ENCODE measurements at places on chromosomes 11 and 22. TPM values are rescaled to one million over a fixed set of nuclear protein-coding genes. Genes with fewer than 3 reads are reported as not detected.

Gene APOL5
- 0.09 TPM for polyA plus RNA-seq

Gene OLFML1
- polyA plus RNA-seq: 30.7 TPM

Gene MYO18B
- 0.16 TPM for polyA plus RNA-seq

Gene WT1
- polyA plus RNA-seq: 236 TPM

Gene ALDH3B2
- polyA plus RNA-seq: 1.6 TPM

Gene JAML
- polyA plus RNA-seq: 2.9 TPM

Gene ESAM
- polyA plus RNA-seq: 56.1 TPM

DNA sequence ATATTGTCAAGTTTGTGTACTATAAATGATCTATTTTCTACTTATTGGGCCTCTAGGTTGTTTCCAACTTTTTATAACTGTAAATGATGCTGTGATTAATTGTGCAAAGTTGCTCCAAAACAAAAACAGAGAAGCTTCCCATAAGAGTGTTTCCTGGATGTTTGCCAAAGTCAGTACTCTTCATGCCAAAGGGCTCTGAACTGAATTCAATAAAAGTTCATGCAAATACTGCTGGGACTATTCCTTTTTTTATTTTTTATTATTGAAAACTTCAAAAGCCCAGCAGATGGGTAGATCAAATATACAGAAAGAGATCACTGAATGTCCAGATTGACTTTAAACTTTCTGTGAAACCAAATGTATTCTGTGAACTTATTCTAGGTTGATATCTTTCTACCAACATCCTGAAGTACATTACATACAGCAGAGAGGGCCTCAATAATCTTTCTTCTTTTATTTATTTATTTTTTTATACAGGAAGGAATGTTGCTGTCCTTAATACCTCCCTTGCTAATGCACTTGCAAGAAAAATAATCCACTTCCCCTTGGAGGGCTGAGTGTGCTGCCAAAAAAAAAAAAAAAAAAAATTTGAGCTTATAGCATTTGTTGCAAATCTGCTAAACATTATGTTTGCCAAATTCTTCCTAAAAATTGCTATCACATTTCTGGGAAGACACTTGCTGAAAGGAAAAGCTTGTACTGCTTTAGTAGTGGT is 53.0 kb downstream of the CTSC start:
- DNase-seq: peak; percentile 62

- DNase-seq: no peak
Observed at GRCh38 chr22:25488244-25489020, 76.0 kb upstream of the GRK3 start.

DNA sequence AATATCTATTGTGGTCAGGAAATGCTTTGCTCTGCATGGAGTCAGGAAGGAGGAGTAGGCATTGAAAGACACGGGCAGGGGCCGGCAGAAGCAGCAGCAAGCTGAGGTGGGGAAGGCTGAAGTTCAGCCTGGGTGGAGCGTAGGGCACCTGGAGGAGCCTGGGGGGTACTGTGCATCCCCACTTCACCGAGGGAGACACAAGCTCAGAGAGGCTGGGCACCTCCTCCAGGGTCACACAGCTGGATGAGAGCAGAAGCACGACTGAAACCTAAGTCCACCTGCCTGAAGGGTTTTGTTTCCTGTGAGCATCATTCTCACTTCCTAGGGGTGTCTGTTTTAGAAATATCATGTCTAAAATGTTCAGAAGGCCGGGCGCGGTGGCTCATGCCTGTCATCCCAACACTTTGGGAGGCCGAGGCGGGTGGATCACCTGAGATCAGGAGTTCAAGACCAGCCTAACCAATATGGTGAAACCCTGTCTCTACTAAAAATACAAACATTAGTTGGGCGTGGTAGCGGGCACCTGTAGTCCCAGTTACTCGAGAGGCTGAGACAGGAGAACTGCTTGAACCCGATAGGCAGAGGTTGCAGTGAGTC is 138.3 kb downstream of the MPPED1 start:
- no peak for DNase-seq

DNA sequence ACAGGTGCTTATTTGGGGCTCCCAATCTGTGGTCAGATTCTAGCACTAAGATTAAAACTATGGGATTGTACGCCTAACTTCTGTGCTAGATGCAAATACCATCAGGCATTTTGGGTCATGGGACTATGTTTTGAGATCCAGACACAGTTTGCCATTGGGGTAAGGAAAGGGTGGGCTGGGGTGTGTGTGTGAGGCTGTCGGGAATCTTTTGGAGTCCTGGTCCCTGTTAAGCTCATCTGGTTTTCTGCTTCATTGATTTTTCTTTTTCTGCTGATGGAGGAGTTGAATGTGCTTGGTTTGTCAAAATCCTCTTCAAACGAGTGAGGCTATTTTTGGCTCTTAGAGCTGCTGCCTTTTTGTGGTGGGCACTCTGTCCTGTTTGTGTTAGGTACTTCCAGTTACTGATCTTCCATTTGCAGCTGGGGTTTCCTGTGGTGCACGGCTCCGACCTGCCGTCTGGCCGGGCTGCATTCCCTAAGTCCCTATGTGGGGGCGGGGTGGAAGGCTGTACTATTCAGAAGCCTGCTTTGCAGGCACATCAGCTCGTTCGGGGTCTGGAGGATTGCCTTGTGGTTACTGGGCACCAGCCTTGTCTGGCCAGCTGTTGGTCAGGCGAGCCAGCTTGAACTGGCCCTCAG is 2.9 kb downstream of the BCR start:
- DNase-seq: no peak

GRCh38 chr22:30922151-30922611 is 46.4 kb downstream of the MORC2 start:
- DNase-seq: no peak

- no peak for DNase-seq
Observed at GRCh38 chr11:119041821-119042514, 11.3 kb upstream of the SLC37A4 start.

GRCh38 chr11:20621679-20622078 is 22.3 kb downstream of the SLC6A5 start:
- DNase-seq: no peak

- no peak for DNase-seq
Observed at GRCh38 chr11:45933131-45933831, 10.8 kb downstream of the LARGE2 start.

GRCh38 chr11:22702031-22702430 is 35.6 kb downstream of the GAS2 start:
- no peak for DNase-seq

DNA sequence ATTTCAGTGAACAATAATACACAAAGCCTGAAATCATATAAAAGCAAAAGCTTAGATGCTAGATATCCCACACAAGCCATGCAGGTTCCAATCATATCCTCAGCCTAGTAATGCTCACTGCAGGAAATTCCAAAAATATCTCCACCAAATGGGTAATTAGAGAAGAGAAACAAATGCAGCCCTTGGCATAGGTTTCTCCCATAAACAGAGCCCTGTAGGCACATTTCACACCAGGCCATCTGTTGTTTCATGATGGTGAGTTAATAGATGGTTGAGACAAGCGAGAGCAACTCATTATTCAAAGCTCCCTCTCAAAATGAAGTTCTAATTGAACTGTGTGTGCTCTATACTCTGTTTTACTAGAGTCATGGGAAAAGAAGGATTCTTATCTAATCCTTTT is 154.6 kb upstream of the TRPC6 start:
- no peak for DNase-seq

DNA sequence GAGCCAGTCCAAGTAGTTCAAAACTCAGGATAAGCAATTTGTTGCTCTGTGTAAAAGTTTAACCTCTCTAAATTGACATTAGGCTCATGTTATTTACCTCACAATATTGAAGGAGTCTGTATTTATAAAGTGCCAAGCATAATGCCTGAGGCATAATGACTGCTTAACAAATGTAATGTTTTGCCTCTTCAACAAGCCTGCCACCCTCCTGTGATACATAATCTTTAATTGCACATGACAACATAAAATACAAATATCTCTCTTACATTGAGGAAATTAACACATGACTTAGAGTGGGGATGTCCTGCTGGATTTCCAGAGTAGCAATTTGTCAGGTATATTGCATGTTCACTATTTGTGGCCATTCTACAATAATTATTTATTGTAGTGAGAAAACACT is 469.2 kb upstream of the ANO5 start:
- no peak for DNase-seq
